ENCODE measurements at places on chromosomes 3 and 15.

DNA sequence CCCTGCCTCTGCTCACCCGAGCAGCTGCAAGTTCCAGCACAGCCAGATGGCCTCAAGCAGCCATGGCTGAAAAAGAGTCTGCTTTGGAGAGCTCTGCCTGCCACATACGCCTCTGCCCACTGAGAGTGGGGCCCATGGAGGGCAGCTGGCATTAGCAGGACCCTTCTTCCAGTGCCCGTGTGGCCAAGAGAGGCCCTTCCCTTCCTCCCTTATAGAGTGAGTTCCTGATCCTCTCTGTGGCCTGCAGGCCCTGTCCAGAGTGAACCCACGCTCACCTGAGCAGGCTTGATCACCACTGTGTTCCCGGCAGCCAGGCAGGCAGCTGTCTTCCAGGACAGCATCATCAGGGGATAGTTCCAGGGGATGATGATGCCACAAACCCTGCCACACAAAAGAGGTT is 41.4 kb upstream of the SLC41A3 start:
- no peak for DNase-seq

DNA sequence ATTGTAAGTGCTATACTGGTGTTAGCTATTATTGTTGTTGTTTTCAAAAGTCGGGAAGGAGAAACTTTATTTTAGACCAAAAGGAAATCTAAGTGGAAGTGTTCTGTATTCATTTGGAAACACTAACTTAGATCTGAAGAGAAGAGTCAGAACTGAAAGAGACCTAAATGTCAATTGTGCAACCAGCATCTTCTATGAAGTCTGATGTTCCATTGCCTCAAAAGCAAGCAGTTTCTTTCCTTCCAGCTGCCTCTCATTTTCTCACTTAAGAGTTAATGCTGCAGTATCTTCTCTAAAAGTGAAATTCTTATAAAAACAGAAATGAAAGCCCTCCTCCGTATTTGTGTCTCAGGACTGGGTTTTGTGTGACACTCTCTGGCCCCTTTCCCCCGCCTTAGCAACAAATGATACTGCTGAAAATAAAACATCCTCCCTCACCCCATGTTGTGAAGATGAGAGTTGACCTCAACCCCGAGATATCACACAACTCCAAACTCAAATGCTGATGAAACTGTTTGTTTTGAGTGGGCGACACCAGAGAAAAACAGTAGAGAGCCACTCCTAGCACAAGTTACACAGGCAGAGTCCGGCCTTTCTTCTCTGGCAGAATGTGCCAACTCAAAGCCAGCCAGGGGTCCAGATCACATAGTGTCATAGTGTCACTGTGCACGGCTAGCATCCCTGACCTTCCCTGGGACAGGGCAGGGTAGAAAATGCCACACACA is 48.9 kb downstream of the GLDN start:
- DNase-seq: no peak

DNA sequence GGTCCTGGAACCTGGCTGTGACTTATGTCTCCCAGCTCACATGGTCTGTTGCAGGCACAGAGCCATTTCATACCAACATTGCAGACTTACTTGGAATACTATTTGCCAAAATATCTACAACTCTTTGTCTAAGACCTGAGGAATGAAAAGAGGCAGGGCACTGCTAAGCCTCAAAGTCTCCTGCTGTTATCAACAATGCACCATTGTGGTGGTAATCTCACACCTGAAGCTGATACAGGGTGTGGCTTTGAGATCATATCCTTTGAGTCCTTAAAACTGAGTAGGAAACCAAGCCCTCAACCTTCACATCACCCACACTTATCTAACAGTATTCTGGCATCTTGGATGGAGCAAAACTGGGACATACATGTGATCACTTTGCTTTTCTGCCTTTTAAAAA is 782.0 kb downstream of the EPHA3 start:
- no peak for DNase-seq

- no peak for DNase-seq
These were observed 380.6 kb upstream of the C2CD4B start for GRCh38 chr15:62545467-62546227.

DNA sequence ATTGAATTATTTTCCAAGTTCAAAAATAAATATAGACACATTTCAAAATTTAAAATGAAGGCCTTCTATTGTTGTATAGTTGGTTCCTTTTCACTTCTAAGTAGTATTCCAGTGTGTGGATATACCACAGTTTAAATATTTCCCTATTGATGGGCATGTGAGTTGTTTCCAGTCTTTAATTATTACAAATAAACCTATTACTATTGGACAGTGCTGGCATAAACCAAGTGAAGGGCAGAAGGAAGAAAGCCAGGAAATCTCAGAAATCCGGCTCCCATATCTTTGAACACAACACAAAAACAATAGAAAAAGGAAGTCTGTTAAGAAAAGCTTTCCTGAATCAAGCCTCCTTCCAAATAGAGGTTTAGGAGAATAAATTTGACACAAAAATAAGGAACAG is 26.1 kb downstream of the GOLGB1 start:
- no peak for DNase-seq

- DNase-seq: no peak
These were observed 69.3 kb downstream of the PPM1L start for GRCh38 chr3:160825311-160825800.

- DNase-seq: no peak
These were observed 109.9 kb upstream of the GAP43 start for GRCh38 chr3:115513416-115513800.

DNA sequence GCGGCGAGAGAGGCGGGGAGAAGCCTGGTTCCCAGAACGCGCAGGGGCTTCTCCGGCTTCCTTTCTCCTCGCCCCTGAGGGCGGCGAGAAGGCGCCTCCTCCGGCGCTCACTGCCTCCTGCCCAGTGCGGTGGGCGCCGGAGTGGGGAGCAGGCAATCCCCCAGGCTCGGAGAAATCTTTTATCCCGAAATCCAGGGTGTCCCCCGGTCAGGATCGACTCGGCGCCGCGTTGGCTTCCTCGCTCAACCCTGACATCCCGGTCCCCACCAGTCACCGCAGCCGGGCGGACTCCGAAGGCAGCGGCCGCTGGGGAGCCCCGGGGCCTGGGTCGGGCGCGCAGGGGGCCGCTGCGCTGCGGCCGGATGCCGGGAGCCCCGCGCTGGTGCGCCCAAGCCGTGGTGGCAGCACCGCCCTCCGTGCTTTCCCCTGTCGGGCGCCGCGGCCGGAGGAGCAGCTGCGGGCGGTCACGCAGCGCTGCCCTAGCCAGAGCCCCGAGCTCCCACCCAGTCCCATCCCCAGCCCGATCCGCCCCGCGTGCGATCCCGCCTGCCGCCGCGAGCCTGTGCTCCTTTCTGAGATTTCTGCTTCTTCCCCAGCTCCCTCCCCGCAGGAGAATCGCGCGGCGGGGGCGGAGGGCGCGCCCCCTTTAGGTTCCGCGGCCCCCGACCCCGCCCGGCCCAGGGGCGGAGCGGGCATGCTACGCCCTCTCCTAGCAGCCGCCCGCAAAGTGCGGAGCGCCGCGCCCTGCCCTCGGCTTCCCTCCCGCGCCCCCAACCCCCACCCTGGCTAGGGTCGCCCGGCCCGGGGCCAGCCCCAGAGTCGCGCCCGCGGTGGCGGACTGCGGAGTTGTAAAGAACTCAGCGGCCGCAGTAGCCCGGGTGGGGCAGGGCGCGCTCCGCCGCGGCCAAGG is 683 bp upstream of the CACNA2D3 start:
- no peak for DNase-seq

- DNase-seq: peak; percentile 52
These were observed 58.4 kb downstream of the RGMA start for GRCh38 chr15:93030430-93031102.

DNA sequence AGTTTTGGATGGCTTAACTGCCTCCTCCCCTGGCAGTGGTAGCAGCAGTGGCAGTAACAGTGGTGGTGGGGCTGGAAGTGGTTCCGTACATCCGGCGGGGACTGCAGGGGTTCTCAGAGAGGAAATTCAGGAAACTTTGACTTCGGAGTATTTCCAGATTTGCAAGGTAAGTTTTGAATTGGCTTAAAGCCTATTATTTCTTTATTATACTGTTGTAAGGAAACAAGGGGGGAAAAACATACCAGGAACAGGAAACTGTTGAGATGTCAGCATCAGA is 1.5 kb downstream of the STXBP5L start:
- no peak for DNase-seq

DNA sequence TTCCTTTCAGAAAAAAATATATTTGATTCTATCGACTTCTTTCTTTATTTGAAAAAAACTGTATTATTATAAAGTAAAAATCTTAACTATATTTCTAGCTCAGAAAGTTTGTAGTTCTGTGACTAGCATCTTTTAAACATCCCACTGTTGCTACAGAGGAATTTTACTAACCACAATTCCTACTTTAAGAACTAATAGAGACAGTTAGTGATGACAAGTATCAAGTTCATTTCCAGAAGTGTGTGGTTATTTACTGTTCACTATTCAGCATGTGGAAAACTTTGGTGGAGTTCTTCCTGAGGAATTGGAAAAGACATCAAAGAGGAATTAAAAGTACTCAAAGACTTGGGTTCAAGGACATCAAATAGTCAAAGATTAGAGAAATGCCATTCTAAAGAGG is 524.1 kb upstream of the CBLB start:
- DNase-seq: no peak

DNA sequence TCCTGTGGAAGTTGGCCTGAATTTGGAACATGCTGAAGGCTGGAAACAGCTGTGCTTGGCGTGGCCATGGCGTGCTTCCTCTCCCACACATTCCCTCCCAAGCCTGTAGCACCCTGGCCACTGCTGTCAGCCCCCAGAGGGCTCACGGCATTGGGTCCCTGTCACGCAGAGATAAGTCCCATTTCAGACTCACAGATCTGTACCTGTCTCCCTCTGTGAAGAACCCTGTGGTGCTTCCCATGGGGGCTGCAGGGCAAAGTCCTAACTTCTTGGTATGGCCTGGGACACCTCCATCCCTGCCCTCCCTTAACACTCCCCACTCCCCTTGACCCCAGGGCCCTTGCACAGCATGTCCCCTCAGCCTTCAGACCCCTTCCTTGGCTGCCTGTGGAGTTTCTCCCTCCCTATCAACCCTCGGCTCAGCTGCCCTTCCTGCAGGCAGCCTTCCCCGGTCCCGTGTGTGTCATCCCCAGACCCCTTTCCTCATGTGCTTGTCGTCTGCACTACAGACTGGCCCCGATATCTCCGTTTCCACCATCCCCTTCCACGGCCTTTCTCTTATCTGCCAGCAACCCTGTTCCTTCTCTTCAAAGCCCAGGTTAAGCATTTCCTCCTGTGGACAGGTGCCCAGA is 28.6 kb downstream of the ABTB1 start:
- no peak for DNase-seq

- no peak for DNase-seq
These were observed 586.4 kb downstream of the GRM7 start for GRCh38 chr3:7447197-7447769.

DNA sequence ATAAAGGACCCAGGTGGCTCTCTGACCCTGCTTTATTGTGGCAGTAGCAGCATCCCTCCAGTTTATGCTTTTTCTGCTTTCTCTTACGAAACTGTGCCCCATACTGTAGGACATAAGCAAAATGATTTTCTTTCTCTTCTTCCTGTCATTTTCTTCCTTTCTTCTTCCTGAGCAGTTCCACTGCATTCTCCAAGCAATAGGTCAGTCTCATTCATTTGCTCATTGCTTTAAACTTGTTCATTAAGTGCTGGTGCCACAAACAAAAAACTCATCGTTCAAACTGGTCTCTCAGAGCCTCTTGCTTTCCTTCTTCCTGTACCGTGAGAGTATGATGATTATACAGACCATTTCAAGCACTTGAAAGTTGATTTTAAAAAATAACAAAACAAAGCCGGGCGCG is 66.8 kb downstream of the PDE8A start:
- no peak for DNase-seq

- no peak for DNase-seq
These were observed 18.0 kb downstream of the PLA2G4F start for GRCh38 chr15:42138411-42138810.

- DNase-seq: no peak
These were observed 12.9 kb downstream of the HACD2 start for GRCh38 chr3:123571973-123572365.
